ENCODE measurements at places on chromosomes 5 and 9.
A peak's percentile ranks its signal among the peaks of the same experiment; 100 is the strongest.

DNA sequence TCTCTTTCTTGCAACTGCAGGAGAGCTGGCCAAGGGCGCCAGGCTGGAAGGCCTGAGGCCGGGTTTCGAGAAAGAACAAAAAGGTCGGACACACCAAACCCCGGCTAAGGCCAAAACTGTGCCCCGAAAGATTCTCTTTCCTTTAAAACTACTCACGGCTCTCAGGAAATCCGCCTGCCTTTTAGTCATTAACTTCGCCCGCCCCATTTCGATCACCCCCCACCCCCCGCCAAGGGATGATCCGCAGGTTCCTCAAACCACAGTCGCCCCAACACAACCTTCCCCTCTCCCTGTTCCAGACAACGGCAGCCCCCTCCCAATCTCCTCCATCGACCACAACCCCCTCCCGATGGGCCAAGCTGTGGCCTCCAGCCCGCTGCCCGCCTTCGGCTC, 536 bp downstream of the FEM1C start:
- DNase-seq: peak; percentile 72

DNA sequence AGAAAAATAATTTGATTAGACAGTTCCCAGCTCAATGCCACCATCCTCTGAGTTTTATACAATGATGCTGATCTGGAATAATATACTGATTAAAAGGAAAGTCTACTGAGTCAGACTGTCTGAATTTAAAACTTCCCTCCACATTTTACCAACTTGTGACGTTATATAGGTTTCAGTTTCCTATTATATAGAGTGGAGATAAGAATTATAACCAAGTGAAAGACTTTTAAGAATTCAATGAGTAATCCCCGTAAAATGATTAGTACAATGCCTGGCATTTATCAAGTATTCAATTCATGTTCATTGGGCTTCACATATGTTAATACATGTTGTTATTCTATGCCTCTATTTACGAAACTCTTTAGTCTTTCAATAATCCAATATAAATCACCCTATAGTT, 166.0 kb downstream of the CDH9 start:
- DNase-seq: no peak

- no peak for DNase-seq
Observed at GRCh38 chr5:50582699-50583098, 83.7 kb upstream of the PARP8 start.

DNA sequence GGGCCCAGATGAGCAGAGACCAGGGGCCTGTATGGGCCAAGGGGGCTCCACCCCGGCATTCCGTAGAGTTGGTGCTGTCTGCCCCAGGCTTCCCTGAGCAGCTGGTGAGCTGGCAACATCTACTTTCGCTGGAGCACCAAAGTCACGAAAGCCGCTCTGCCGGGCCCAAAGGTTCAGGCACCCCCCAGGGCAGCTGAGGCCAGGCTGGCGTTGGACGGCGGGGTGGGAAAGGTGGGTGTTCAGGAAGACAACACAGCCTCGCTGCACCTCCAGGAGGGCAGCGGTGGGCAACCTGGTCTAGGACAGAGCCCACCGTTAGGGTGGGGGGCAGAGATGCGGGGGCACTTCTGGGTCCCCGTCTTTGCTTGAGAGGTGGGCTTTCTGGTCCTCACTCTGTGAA, 30.1 kb upstream of the TMEM250 start:
- no peak for DNase-seq

GRCh38 chr5:55821731-55822512, 29.2 kb upstream of the IL31RA start:
- peak; percentile 4 for DNase-seq
